ENCODE measurements at places on chromosomes 12 and 14. TPM values are rescaled to one million over a fixed set of nuclear protein-coding genes. Genes with fewer than 3 reads are reported as not detected.

The ABCC9 gene
- 0.36 TPM for total RNA-seq

The RIPK3 gene
- 0.95 TPM for total RNA-seq

The KCNJ8 gene
- total RNA-seq: 0.93 TPM

- H3K27ac ChIP-seq: no peak within 1 kb of the TSS
- no peak for DNase-seq
- H3K36me3 ChIP-seq: no peaks in the 10 kb centered on the region
- no peaks in the 10 kb centered on the region for H3K4me1 ChIP-seq
- H3K27me3 ChIP-seq: no peaks in the 10 kb centered on the region
- no peak within 1 kb of the TSS for H3K4me3 ChIP-seq
These were observed at the start of gene GDF3 for GRCh38 chr12:7695566-7696197. TSS of gene GDF3 (minus strand) at chr12:7695775. CDS start at chr12:7695728, 47 bp downstream.

Data from astrocyte (in vitro differentiated cells and primary cell).